ENCODE measurements at places on chromosomes 7 and 10.

DNA sequence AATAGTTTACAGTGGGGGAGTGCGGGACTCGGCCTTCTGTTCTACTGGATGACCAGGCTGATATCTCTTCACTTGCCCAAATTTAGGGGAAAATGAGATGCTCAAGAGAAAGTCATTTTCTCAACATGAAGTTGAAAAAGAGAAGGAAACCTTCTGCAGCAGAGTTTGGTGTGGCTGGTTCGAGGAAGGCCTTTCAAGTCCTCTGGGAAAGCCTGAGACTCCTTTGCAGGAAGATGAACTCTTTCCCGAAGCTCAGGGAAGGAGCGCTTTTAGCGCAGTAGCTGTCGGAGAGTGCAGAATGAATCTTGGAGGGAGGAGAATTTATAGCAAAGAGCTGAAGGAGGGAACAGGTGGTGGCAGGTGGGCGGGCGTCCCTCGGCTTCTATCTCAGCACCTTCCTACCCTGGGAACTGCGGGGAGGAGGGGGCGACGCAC is at the start of gene ATOH7:
TSS of gene ATOH7 (minus strand) at position 297 of the 435 bp plus-strand sequence. CDS start 436 bp downstream, outside the sequence.
- DNase-seq: no peak

DNA sequence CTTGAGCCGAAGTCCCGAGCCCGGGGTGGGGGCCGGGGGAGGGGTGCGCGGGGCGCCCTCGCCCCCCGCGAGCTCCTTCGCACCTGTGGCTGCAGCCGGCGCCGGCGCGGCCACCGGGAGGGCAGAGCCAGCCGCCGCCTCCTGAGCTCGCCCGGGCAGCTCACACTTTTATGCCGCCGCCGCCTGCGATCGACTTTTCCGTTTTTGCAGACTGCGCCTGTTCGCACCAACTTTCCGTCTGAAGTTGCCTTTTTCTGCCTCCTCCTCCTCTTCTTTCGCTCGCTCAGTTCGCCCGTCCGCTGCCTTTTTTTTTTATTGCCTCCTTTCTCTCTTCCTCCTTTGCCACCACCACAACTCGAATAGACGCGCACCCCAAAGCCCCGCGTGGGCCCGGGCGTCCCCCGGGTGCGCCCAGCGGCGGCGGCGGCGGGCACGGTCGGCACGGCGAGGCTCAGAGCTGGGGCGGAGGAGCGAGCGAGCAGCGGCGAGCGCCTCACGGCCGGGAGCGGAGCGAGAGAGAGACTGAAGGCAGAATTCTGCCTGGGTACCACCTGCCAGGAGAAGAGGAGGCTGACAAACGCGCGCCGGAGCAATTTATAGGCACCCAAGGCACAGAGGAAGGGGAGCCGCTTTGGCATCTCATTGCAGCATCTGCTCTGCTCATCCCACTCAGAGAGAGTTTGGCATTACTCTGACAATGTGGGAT is at the start of gene C1QL3:
TSS of gene C1QL3 (minus strand) at position 569 of the 706 bp plus-strand sequence. CDS start 814 bp downstream, outside the sequence.
- no peak for DNase-seq

DNA sequence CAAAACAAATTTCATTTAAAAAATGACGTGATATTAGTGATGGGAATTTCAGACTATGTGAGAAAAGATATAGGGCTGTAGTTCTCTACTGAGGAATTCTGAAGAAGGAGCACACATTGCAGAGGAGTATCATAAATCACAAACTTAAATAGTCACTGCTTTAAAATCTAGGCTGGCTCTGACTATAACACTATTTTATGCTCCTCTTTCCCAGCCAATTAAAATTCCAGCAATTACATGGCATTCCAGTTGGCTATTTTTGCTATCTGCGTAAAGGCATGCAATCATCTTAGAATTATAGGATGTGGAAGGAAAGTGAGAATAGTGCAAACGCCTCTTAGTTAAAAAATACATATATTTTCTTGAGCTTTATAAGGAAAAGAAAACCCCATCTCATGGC is 123.1 kb downstream of the GNAI1 start:
- no peak for DNase-seq

DNA sequence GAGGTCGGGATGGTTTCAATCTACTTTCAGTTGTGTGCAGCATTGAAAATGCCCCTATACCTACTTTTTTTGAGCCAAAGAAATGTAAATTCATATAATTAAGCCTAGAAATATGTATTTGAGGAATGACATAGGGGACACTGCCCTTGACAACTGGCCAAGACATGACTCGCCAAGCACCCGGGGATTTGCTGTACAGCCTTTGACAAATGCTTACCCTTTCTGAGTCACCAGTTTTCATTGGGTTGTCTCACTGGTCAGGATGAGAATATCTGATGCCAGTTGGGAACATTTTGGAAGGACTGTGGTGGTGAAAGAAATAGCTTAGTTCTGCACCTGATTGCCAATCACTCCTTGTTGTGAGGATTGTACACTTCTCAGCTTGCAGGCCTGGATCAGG is 166.8 kb upstream of the HABP2 start:
- no peak for DNase-seq

- no peak for DNase-seq
Measured at GRCh38 chr10:74231375-74231774, 80.4 kb downstream of the ADK start.

DNA sequence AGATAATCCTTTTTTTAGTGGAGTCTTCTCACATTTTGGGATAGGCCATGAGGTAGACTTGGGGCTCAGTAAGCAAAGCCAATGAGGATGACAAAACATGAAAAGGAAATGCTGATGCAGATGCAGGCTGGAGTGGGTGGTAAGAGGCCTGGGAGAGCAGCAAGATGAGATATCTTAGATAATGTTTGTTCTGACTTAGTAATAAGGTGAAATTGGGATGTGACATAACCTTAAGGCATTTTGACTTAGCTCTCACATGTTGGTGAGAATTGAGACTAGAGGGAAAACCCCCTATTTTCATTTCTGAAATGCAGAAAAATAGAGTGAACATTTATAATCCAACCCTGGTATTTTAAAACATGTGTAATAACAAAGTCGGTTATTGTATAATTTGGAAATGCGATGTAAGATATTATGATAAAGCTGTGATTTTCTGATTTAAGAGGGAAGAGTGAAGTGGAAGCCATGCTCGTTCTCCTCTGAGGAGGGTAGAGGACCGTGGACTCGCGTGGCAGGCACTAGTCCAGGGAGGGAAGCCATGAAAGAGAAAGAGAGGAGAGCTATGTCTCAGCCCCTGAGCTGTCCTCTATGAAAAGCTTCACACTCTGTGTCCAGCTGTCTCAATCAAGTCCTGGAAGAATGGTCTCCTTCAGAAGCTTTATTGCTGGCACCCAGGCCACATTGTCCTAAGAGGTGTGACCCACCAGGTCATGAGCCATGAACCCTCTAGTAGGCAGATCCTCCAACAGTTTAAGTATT is 57.3 kb downstream of the ST7 start:
- DNase-seq: peak; percentile 19

- DNase-seq: no peak
Measured at GRCh38 chr7:4711093-4711492, 29.0 kb downstream of the FOXK1 start.

DNA sequence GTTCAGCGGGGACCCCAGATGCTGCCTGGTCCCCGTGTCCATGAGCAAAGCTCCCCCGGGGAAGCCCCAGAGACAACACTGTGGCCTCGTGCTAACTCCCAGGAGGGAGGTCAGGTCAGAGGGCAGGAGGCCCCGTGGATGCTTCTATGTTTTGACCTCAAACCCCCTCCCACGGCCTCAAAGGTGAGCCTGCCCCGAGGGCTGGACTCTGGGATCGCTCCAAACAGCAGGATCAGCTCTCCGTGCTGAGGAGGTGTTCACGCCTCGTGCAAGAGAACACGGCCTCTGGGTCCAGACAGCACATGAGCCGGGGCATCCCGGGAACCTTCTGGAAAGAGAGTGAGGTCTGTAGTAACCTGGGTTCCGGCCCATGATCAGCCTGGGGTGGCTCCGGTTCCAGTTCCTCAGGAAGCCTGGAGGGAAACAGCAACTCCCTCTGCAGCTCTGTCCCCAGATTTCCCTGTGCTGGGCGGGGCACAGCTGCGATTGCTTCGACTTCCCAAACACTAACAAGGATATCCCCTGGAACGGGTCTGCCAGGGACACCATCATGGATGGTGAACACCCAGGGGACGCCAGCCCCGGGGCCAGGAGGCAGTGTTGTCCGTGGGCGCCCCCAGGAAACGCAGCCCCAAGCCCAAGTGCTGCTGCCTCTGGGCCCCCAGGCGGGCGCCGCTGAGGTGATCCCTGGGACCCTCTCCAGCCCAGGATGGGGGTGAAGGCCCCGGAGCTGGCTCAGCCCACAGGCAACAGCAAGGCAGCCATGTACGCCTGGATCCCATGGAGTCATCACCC is 18.0 kb upstream of the INPP5A start:
- DNase-seq: no peak

- no peak for DNase-seq
Measured at GRCh38 chr7:74501298-74501697, 47.6 kb downstream of the GTF2IRD1 start.

GRCh38 chr10:45410807-45411606 is 37.0 kb downstream of the ALOX5 start:
- DNase-seq: no peak

DNA sequence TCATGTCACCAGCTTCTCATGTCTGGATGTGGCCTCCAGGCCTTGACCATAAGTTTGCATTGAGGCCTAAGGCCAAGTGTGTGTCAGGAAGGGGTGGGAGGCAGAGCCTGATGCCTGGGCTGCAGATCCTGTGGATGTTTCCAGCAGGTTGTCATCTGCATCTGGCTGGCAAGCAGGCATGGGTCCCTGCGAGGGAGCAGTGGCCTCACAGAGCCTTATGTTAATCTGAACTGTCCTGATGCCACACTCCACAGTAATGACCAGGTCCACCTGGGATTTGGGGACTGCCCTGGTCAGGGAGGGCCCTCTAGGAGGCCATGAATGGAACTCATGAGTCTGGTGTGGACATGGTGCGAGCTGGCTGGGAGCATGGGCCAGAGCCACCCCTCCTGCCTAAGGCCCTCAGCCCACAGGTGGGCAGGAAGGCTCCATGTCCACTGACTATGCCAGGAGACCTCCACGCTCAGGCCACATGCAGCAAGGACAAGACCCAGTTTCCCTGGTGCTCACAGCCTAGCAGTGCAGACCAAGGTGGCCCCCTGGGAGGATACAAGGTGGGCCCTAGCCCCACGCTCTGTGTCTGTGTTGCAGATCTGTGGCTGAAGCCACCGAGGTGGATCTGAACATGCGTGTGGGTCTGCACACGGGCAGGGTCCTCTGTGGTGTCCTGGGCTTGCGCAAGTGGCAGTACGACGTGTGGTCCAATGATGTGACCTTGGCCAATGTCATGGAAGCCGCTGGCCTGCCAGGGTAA is 83.1 kb downstream of the ADCY1 start:
- no peak for DNase-seq

DNA sequence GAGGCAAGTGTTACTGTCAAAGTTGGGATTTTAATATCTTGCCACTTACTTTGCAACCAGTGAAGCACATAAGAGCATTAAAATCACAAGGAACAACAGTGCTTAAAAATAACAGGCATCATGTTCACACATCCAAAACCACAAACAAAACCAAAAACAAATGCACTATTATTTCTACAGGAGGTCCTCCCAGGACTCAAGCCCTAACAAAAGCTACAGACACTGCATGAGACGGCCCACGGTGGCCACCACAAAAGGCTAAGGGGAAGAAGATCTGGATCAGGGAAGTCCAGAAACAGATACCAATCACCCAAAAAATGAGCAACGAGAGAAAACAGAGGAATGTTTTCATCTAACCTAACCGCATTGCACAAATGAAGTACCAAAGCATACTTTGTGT is 158.4 kb downstream of the ZMYND11 start:
- no peak for DNase-seq

DNA sequence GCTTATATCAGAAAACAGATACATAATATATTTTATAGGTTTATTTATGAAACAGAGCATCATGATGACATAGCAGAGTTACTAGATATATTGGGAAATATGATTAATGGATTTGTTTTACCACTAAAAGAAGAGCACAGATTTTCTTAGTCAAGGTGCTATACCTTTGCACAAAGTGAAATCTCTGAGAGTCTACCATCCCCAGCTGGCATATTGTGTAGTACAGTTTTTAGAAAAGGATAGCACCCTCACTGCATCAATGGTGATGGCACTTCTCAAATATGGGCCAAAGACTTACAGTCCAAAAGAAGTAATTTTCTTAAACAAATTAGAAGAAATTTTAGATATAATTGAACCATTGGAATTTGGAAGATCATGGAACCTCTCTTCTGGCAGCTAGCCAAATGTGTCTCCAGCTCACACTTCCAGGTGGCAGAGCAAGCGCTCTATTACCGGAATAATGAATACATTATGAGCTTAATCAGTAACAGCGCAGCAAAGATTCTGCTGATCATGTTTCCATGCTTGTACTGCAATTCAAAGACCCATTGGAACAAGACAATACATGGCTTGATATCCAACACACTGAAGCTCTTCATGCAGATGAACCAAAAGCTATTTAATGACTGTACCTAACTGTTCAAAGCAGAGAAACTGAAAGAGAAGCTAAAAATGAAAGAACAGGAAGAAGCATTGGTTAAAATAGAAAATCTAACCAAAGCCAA is 21.9 kb upstream of the CREB3L2 start:
- no peak for DNase-seq

GRCh38 chr10:71512761-71513539 is 116.2 kb downstream of the CDH23 start:
- DNase-seq: no peak

- no peak for DNase-seq
Measured at GRCh38 chr10:11036424-11037011, 18.8 kb downstream of the CELF2 start.

DNA sequence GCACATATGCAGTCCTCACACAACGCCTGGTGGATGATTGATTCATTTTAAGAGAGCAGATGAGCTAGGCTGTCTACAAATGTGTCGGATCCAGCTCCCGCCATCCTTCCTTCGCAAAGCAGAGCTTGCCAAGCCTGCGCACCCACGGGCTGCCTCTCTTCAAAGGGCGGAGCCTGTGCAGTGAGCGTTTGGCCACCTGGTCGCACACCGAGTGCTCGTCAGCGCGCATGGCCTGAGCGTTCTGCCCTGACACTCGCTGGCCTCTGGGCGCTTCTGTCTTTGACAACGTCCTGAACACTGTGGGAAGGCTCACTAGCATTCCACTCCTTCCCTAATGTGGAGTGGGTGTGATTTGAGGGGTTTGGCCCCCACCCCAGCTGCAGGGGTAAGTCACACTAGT is 47.1 kb upstream of the TMEM72 start:
- DNase-seq: no peak

DNA sequence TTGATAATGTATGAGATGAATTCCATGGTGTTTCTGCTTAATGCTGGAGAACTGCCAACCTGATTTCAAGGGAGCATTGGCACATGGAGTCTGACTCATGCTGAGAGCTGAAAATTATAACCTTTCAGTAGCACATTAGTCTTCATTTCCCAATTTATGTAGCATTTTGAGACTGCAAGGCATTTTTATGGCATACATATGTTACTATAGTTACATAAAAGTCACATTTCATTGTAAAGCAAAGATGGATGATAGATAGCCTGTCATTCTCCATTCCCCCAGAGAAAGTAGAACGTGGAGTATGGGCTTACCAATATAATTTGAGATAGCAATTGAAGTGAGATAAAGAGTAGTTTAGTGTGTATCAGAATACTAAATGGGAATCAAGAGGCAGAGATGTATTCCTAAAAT is 103.1 kb downstream of the SLC16A9 start:
- no peak for DNase-seq
